ENCODE measurements at places on chromosomes 6 and 20. TPM values are rescaled to one million over a fixed set of nuclear protein-coding genes. Genes with fewer than 3 reads are reported as not detected.

GRCh38 chr6:154187203-154187602 lies 148.2 kb downstream of the OPRM1 start:
- no peak for DNase-seq

The XKR7 gene
- 0.48 TPM for total RNA-seq

The DYNLT2 gene
- 13.0 TPM for total RNA-seq

GRCh38 chr6:13094781-13095425 lies 233.4 kb downstream of the TBC1D7 start:
- no peak for DNase-seq

The UBE2C gene
- total RNA-seq, result 3.6 TPM

- DNase-seq, result no peak
Observed at GRCh38 chr6:119267126-119267905, 82.2 kb downstream of the MAN1A1 start.

- DNase-seq, result peak; percentile 80
Observed at GRCh38 chr6:52598123-52598823, 21.4 kb upstream of the TRAM2 start.

DNA sequence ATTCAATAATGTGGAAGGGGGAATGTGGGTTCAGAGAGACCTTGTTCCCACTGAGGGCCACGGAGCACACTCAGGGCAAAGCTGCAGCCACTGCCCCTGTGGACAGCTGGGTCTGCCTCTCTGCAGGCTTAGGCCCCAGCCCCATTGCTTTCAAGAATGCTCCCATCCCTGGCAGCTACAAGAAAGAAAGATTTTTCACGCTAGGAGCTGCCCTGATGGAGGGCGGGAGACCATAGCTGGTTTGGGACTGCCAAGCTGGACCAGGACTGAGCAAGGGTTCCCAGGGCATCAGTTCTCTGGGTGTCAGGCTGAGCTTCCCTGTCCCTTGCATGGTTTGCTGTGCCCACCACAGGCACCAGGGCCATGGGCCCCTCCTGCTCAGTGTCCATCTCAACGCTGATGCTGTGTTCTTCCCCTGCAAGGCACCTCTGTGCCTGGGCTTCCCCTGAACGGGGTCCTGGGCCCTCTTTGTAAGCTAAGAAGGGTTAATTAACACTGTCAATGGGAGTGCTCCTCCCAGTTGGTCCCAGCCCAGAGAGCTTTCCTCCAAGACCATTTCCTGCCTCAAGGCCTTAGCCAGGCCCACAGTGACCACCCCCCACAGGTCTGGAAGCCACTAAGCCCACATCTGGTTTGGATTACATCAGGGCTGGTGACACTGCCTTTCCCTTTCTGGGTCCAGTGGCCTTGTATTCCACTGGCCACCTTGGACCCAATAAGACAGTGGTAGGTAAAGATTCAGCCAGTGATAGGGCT lies 8.4 kb downstream of the FOXS1 start:
- no peak for DNase-seq

GRCh38 chr6:150006961-150007464 lies 18.3 kb downstream of the RAET1L start:
- no peak for DNase-seq

The IDH3B gene
- 60.2 TPM for total RNA-seq

The SRSF3 gene
- total RNA-seq, result 91.2 TPM

- DNase-seq, result no peak
Observed at GRCh38 chr6:110681543-110682459, 133.5 kb downstream of the CDK19 start.

The TCFL5 gene
- 21.9 TPM for total RNA-seq

The EFCAB8 gene
- 0.96 TPM for total RNA-seq

GRCh38 chr6:54083287-54083686 lies 28.0 kb upstream of the MLIP start:
- DNase-seq, result peak; percentile 1

GRCh38 chr6:56499095-56499494 lies 143.6 kb downstream of the DST start:
- peak; percentile 97 for DNase-seq

The HSD17B8 gene
- 9.6 TPM for total RNA-seq

- DNase-seq, result no peak
Observed at GRCh38 chr6:75102301-75102700, 103.6 kb downstream of the COL12A1 start.

- DNase-seq, result no peak
Observed at GRCh38 chr20:11376420-11376819, 541.3 kb upstream of the BTBD3 start.

- no peak for DNase-seq
Observed at GRCh38 chr6:150711584-150712504, 112.2 kb downstream of the PLEKHG1 start.

GRCh38 chr20:63431944-63432343 lies 40.5 kb downstream of the KCNQ2 start:
- DNase-seq, result no peak

The PARD6B gene
- 8.4 TPM for total RNA-seq

The LKAAEAR1 gene
- total RNA-seq, result 3.4 TPM

GRCh38 chr20:15582146-15582760 lies 991.0 kb downstream of the KIF16B start:
- no peak for DNase-seq

The RAB44 gene
- not detected for total RNA-seq

GRCh38 chr20:48698507-48699267 lies 129.1 kb downstream of the PREX1 start:
- no peak for DNase-seq

The MRPS26 gene
- total RNA-seq, result 30.6 TPM

DNA sequence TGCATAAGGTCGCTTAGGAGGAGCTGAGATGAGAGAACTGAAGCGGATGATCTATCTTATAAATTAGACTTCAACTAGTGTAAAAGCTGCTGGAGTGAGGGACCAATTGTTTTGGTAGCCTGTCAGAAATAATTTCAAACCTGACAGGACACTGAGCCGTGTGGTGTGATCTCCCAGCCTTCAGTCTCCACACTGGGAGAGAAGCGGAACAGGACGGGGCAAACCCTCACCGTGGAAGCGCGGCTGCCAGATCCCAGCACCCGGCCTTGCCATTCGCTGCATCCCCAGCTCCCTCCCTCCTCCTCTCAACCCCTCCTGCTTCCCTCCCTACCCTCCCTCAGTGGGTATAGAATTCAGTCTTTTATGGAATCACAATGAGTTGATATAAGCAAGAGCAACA lies 900.1 kb upstream of the SLC35B3 start:
- DNase-seq, result no peak

DNA sequence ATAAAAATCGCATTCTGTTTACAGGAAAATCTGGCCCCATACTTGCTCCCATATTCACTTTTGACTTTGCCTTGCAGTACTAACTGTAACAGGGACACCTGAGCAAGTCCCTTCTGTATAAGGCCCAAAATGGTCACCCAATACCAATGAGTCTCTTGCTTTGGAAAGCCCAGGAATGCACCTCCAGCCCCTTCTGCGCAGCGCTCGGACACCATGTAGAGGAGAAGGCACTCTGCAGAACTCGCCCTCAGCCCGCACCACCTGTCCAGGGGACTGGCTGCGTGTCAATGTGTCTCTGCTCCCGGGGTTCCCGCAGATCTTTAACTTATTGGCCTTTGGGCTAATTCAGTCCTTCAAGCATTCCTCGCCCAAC lies 746 bp upstream of the PRND start:
- no peak for DNase-seq

DNA sequence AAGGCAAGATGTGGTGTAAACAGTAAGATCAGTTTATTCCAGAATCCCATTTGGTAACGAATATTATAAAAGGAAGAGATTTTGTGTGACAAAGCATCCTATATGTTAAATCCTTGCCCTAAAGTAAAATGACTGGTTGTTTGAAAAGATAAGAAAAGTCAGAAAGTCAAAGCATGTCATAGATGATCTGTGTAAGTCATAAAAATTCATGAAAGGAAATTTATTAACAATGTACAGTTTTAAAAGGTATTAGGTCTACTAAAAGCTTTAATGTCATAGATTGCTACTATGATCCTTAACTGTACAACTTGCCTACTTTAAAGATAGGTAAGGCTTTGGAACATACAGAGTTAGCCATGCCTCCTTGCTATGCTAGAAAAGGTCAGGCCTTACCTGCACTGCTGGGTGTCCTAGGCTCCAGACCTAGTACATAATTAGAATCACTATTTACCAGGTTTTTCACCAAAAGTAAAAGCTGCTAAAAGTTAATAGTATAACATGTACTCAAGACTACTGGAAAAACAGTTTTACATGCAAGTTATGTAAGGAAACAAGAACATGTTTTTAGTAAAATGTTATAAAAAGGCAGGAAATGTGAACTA lies 1090.1 kb upstream of the ADGRB3 start:
- no peak for DNase-seq

DNA sequence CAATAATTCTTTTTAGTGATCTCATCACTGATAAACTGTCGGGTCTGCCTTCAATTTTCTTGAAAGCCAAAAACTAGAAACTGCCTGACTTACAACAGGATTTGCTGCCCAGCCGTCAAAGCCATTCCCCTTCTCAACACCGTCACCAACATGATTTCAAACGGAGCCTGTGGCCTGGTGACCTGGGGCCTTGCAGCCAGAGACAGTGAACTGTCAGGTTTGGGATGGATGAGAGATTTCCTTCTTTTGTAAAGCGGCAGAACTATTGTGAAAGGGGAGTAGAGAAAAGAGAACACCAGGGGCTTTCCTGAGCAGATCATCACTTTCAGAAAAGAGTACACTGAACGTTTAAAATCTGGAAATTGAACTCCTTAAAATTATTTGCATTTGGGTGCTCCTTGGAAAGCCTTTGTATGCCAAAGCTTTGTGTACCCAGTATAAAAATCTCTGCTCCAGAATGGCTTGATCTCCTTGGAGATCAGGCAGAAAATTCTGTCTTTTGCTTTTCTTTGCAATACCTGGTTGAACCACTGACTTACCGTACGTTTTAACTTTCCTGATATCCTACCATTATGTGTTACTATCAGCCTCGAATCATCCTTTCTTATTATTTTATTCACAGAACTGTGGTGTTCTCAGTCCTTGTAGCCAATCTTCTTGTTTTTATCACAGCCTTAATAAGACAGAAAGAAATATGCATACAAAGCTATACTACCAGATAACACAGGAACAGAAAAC lies 125.2 kb downstream of the PACRG start:
- no peak for DNase-seq

The CD93 gene
- total RNA-seq, result 46.7 TPM

- peak; percentile 86 for DNase-seq
Observed at GRCh38 chr6:46323312-46323965, 152.7 kb upstream of the ENPP5 start.

- no peak for DNase-seq
Observed at GRCh38 chr6:115241373-115241772, 819.3 kb downstream of the FRK start.

DNA sequence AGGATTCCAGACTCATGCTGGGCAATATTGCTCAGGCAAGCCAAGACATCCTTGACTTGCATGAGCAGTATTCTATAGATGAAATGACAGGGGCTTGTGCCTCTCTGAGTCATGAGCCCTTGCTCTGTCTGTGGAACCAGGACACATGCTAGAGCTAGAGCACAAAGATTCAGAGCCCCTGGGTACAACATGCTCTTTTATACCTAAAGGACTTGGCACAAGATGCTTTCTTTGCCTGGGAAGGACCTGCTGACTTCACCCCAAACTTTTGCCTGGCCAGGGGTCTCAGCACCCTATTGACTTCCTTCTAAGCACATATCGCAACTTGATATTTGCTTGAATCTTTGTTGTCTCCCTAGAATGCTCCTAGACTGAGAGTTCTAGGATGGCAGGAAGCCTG lies 27.4 kb downstream of the TGM6 start:
- no peak for DNase-seq

The FHL5 gene
- 18.1 TPM for total RNA-seq

Measured in umbilical cord (tissue), 2 donors.